ENCODE measurements at places on chromosomes 3 and 15.
A peak's percentile ranks its signal among the peaks of the same experiment; 100 is the strongest.

DNA sequence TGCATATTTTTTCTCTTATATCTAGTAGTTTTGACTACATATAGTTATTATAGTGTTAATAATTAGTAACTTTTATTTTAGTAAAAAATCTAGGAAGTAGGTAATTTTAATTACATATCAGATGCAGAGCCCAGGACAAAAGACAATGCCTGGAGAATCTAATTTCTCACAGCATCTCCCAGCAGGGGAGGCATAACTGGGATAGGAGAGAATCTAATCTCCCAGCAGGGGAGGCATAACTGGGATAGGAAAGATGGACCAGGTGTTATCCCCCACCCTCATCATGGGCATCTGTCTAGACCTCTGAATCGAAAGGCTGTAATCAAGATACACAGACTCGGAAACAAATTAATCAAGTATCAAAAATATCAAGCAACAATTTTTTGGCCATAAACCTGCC, 58.2 kb downstream of the OSTN start:
- no peak for DNase-seq

DNA sequence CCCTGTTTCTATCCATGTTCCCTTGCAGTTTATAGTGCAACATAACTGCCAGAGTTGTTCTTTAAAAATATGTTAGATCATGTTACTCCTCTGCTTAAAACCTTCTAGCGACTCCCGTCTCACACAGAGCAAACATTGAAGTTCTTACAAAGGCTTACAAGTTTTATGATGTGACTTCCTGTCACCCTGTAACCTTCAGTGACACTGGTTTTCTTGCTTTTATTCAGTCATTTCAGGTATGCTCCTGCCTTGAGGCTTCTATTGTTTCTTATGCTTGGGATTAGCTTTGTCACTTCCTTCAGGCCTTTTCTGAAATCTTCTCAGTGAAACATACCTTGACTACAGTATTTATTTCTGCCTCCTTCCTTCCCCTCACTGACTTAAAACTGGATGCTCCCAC, 252.1 kb downstream of the DOCK3 start:
- no peak for DNase-seq

DNA sequence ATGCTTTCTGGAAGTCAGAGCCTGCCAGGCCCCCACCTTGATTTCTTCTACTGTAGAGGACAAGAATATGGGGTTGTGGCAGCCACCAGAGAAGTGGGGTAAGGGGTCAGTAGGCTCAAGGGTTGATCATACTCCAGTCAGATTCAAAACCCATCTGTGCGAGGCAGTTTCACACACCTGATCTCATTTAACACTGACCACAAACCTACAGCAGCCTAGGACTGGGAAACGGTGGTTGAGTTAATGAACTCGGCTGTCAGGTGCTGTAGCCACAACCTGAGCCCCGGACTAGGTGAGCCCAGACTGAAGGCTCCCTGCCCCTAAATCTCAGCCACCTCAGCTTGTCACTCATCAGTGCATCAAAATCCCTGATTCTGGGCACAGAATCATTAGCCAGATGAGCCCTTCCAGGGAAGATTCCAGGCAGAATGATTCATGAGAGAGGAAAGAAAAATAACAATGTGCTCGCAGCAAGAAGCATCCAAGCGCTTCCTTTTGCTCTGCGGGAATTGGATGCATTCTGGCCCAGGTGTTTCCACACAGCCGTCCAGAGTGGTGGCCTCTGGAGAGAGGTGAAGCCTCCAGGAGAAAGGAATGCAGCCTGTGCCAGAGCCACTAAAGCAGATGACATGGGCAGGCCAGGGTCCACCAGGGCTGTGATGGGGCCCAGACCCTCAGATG, 102.1 kb downstream of the SRGAP3 start:
- DNase-seq, result no peak

DNA sequence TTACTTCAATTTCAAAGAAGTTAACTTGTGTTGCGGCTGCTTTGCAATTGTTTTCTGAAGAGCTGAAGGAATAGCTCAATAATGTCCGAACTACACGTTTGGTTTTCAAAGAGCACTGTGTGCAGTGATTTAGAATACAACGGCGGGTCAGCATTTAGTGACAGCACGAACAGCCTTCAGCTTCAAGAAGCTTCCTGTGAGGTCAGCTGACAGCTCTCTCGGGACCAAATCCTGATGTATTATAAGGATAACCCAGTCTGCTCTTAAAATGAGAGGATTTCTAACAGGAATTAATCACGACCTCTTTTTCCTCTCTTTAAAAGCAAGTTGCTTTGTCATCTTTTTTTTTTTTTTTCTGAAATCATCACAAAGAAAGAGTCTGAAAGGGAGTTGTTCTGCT, 97.9 kb upstream of the UNC13C start:
- no peak for DNase-seq

DNA sequence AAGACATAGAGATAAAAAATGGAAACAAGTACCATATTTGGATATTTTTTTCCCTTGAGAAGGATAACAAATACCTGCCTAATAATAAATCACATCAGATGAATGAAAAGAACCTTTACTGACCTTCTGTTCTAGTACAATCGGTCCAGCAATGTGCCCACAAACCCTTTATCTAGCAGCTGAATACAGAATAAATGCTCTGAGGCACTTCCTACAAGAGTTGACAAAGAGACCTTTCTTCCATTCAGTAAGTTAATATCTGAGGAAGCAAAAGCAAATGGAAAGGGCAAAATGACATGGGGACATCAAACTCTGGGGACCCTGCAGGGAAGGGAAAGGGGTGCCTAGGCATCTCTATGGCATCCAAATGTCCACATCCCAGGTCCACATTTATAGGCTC, 115.8 kb downstream of the NEK10 start:
- DNase-seq, result no peak

DNA sequence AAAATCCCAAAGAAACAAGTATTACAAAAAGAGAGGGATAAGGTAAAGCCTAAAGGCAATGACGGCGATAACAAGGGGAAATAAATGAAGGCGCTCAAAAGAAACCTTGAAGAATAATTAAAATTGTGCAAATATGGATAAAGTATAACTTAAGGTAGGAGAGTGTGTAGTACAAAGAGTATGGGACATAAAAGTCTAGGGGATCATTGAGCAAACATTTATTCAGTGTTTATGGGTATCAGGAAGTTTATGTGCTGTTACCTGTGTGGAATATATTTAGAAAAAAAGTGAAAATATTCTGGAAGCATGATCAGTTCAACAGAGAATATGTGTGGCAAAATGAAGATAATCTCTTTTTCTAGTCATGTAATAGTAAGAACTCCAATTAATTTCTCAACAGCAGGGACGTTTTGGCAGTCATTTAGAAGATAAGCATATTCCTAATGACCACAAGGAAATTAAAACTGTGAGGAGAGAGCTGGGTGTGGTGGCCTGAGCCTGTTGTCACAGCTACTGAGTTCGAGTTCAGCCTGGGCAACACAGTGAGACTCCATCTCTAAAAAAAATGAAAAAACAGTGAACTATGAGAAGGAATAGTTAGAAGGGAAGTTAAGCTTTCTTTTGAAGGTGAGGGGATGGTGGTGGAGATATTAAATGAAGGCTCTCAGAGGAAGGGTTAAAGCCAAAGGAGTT, 27.4 kb downstream of the GOLM2 start:
- DNase-seq, result no peak

DNA sequence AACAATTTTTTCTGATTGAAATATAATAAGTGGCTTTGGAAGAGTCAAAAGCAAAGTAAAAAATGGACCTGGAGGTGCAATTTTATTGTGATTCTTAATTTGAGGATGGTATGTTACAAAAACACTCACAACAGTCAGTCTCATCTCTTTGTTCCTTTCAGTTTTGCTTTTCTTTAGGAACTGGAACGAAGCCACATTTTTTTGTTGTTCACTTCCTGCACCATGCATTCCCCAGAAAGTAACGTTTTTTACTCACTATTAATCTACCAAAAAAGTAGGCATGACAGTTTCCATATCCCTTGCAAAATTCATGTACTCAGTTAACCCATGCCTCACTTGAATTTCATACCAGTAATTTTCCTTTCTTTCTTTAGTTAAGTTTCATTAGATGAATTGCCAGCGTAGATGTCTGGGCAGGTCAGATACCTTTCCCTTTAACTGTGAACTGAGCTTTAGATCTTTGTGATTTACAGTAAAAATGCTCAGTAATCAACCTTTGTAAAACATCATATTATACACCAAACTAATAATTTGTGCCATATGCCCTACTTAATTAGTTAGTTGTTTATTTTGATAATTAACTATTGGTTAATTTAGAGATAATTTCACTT, 384.3 kb downstream of the ROBO1 start:
- DNase-seq, result no peak

DNA sequence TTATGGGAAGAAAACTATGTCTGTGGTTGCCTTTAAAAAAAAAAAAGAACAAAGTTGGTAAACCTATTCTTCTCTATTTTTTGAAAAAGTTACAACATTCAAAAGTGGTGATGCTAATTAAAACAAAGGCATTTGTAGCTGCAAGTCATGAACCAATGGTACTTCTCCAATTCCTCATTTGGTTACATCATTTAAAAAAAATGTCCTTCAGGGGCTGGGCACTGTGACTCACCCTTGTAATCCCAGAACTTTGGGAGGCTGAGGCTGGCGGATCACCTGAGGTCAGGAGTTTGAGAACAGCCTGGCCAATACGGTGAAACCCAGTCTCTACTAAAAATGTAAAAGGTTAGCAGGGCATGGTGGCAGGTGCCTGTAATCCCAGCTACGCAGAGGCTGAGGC, 574.6 kb downstream of the VGLL3 start:
- no peak for DNase-seq

GRCh38 chr15:87631775-87632174, 624.8 kb downstream of the NTRK3 start:
- DNase-seq, result no peak

- peak; percentile 67 for DNase-seq
Measured at GRCh38 chr3:184777566-184778356, 34.2 kb upstream of the VPS8 start.

DNA sequence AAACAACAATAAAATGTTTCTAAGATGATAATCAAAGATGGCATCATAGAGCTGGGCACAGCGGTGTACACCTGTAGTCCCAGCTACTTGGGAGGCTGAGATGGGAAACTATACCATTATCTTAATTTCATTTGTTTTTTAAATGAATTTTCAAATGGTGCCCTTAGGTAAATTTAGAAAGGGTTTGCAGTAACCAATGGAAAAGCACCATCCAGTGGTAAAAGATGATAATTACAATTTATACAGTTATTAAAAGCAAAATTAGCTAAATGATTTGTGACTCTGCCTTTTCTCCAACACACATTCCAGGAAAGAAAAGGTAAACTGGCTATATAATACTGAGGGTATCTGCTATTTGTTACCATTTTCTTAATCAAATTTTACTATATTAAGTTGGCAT, 14.4 kb upstream of the ANKRD28 start:
- DNase-seq, result no peak

DNA sequence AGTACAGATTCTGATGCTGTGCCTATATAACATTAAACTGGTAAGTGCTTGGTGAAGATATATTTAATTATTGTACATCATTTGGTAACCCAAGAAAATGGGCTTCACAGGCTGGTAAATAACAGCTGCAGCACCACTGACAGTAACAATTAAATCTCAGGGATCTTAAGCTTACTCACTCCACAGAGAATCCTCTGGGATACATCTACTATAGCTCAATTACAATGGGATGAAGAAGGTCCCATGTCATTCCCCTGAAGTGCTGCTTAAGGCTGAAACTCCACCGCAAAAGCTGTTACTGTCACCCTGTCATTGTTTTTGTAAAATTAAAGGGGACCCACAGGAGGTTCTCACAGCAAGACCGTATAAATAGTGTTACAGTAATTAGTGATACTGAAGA, 153.0 kb downstream of the IMPG2 start:
- DNase-seq, result no peak

GRCh38 chr3:52866427-52866826, 30.9 kb downstream of the STIMATE start:
- no peak for DNase-seq

DNA sequence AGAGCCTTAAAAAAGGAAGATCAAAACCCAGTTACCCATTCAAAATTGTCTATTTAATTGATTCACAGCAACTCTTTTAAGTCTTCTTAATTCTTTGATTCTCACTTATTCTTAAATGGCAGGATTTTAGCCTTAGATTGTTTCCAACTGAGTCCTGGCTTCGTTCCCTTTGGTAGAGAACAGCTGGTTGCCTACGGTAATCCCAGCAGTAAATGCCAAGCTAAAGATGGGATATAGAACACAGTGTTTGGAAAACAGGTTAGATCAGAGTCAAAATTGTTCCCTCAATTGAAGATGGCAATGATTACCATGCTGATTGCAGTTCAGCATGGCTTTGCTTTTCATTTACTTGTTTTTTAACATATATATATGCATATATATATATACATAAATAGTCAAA, 300.9 kb downstream of the PYDC2 start:
- DNase-seq, result no peak

- DNase-seq, result no peak
Measured at GRCh38 chr3:14719006-14719405, 44.1 kb downstream of the C3orf20 start.

GRCh38 chr15:37340438-37340837, 240.1 kb upstream of the MEIS2 start:
- DNase-seq, result no peak

DNA sequence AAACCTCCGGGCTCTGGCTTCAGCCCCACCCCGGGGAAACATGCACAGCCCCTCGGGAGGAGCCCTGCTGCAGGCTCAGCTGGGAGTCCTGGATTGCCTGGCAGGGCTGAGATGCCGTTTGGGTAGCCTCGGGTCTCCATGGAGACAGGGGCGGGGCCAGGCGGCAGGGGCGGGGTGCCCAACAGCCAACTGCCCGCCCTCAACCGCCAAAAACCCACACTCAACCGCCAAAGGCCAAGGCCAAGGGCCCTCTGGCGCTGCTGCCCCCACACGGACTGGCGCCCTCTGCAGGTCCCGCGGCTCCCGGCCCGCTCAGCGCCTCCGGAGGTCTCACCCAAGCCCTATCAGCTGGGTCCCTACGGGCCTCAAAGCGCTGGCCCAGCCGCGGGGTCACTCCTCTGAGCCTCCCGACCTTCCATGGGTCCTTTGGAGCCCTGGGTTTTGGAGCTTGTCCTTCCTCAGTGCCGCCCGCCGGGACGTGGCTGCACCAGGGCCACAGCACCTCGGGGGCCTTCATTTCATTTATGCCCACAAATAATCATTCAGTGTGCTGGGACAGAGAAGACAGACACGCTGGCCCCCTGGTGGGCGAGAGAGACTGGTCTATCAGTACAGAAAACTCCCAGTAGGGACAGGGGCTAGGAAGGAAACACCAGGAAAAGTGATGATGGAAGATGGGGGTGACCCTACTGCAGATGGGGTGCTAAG, 33.5 kb upstream of the ACAD9 start:
- peak; percentile 66 for DNase-seq

GRCh38 chr3:171160325-171160724, 133.8 kb upstream of the SLC2A2 start:
- no peak for DNase-seq
